ENCODE measurements at places on chromosomes 6 and 20.

GRCh38 chr6:125550892-125551291 is 198.5 kb upstream of the HEY2 start:
- no peak for DNase-seq

DNA sequence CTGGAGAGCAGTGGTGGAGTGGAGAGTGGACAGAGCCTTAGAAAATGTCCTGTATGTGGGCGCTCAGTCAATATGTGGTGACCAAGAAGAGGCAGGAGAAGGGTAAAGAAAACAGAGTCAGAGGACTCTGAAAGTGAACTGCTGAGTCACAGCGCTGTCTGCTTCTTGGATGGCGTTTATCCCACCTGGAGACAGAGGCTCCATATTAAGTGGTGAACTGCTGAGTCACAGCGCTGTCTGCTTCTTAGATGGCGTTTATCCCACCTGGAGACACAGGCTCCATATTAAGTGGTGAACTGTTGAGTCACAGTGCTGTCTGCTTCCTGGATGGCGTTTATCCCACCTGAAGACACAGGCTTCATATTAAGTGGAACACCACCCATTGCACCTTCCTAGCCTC is 119.3 kb upstream of the RALGAPA2 start:
- no peak for DNase-seq

DNA sequence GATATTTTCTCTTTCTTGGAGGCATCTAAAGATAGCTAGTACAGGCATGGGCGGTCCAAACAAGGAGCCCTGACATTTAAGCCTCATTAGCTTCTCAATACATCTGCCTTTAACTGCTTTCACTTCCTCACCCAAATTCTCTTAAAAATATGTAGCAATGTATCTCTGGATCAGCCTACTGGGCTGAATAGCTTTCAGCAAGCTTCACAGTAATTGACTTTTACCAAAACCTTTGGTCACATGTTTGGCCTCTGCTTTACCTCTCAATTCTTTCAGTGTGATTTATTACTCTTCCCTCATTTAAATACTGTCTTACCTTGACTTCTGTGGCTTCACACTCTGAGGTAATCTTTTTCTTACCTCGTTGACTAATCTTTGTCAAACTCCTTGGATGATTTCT is 1618.1 kb downstream of the GRIK2 start:
- DNase-seq, result no peak

GRCh38 chr6:168383062-168383854 is 57.7 kb upstream of the SMOC2 start:
- no peak for DNase-seq

GRCh38 chr6:119353696-119354095 is 4.1 kb upstream of the MAN1A1 start:
- no peak for DNase-seq

DNA sequence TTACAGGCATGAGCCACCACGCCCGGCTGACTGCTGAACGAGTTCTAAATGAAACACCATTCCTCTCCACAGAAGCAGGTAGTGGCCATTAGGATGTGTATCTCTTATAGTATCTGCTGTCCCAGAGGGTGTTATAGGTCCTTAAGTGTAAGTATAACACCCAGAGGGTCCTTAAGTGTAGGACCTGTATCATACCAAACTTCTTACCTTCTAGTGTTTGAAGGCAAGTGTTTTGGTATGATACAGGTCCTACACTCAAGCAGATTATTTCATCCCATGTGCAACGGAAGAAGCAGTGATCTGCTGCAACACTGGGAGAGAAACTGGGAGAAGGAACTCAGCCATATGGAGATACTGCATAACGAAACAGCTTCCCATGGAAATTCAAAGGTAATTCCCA is 17.4 kb downstream of the BMP7 start:
- no peak for DNase-seq

GRCh38 chr6:110226261-110226660 is 46.0 kb downstream of the CDC40 start:
- no peak for DNase-seq

DNA sequence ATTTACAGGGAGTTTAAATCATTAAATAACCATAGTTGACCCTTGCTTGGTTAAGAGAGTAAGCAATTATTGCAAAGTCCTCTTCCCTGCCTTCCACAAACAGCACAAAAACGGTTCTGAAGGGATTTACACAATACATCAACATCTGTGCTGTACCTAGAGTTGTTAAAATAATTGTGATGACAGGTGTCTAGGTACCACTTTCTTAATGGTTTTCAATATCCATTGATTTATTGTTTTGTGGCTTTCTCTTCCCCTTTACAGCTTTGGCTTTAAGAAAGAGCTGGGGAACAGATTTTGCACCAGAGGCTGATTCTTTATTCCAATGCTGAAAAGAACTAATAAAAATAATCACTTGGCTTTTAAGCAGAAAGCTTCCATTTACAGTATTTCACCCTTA is 598 bp upstream of the SOX4 start:
- DNase-seq, result no peak

- no peak for DNase-seq
Measured at GRCh38 chr6:136608991-136609390, 58.8 kb upstream of the MAP7 start.

GRCh38 chr6:113660819-113661218 is 196.3 kb upstream of the MARCKS start:
- no peak for DNase-seq

- no peak for DNase-seq
Measured at GRCh38 chr6:68342286-68342685, 292.8 kb upstream of the ADGRB3 start.

Data from cerebellum (tissue), 4 donors.